ENCODE measurements at places on chromosomes 11 and 22.

- DNase-seq, result no peak
- H3K27me3 ChIP-seq, result no peaks in the 10 kb centered on the region
- no peaks in the 10 kb centered on the region for H3K36me3 ChIP-seq
- peaks cover 11% of the 10 kb centered on the region for H3K4me1 ChIP-seq
- peak overlapping the region; percentile 40 for H3K4me3 ChIP-seq
Measured at GRCh38 chr11:123559523-123559955, 94.9 kb downstream of the SCN3B start.

GRCh38 chr22:35651085-35651484 lies 2.8 kb downstream of the APOL6 start:
- peaks cover 25% of the 10 kb centered on the region for H3K4me1 ChIP-seq
- DNase-seq, result no peak
- H3K4me3 ChIP-seq, result no peak overlapping the region
- H3K27ac ChIP-seq, result no peak overlapping the region
- H3K36me3 ChIP-seq, result no peaks in the 10 kb centered on the region
- no peaks in the 10 kb centered on the region for H3K27me3 ChIP-seq

DNA sequence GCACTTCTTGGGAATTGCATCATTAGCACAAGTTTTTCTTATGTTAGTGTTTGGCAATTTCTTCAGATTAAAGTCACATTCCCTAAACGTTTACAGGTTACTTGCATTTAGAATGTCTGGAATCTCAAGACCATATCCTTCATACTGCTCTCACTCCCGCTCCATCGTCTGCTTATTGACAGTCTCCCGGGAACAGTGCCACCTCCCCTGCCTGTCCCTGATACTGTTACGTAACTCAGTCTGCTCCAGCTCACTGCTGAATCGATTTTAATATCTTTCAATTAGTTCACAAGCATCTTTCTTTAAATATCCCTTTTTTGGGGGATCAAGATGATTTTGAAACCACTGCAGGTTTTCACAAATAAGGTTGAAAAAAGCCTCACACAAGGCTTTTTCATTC lies 48.2 kb downstream of the GLYATL2 start:
- no peak overlapping the region for H3K27ac ChIP-seq
- no peaks in the 10 kb centered on the region for H3K4me1 ChIP-seq
- DNase-seq, result no peak

- DNase-seq, result no peak
- H3K36me3 ChIP-seq, result no peaks in the 10 kb centered on the region
- peaks cover 8% of the 10 kb centered on the region for H3K27me3 ChIP-seq
- H3K27ac ChIP-seq, result no peak within 1 kb of the TSS
- no peaks in the 10 kb centered on the region for H3K4me1 ChIP-seq
- no peak within 1 kb of the TSS for H3K4me3 ChIP-seq
Measured at GRCh38 chr22:50737728-50738648, at the start of gene ACR. ACR (plus strand) TSS chr22:50738204; CDS start chr22:50738236, 32 bp downstream.

GRCh38 chr22:26592421-26592891 lies 2.5 kb upstream of the TPST2 start:
- no peak overlapping the region for H3K27ac ChIP-seq
- no peaks in the 10 kb centered on the region for H3K27me3 ChIP-seq
- peaks cover 25% of the 10 kb centered on the region for H3K4me1 ChIP-seq
- no peak overlapping the region for H3K4me3 ChIP-seq

DNA sequence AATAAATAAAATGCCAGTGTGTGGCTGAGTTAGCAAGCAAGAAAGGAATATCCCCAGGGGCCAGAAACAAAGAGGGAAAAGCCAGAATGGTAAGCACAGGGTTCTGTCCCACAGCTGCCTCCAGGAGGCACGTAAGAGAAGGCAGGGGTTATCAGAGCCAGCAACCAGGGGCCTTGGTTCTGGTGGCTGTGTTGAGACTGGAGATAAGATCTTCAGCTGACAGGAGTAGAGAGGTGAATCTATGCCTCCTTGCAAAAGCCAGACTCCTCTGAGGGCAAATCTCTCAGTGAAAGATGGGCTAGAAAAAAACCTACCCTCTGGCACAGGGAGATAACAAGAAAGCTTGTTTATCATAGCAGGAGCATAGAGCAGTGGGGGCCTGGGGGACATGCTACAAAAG lies 29.8 kb upstream of the NFAM1 start:
- no peaks in the 10 kb centered on the region for H3K27me3 ChIP-seq
- DNase-seq, result no peak
- no peak overlapping the region for H3K27ac ChIP-seq
- no peaks in the 10 kb centered on the region for H3K36me3 ChIP-seq
- H3K4me1 ChIP-seq, result no peaks in the 10 kb centered on the region

DNA sequence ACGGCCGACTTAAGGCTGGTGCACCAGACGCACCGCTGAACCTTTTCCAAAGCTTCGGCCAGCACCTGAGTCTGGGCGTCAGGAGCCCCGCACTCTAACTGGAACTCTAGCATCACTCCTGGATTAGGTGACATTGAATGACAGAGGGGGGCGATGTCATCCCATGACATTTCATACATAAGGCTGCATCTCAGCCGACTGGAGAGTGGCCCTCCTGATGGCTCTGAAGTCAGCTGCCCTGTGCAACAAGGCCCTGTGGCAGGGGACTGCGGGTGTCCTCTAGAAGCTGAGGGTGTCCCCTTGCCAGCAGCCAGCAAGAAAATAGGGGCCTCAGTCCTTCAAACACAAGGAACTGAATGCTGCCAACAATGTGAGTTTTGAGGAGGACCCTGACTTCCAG lies 10.1 kb upstream of the FADS3 start:
- H3K27ac ChIP-seq, result no peak overlapping the region
- DNase-seq, result no peak
- H3K4me1 ChIP-seq, result no peaks in the 10 kb centered on the region
- H3K27me3 ChIP-seq, result no peaks in the 10 kb centered on the region
- H3K36me3 ChIP-seq, result no peaks in the 10 kb centered on the region
